Activated CD4-positive, alpha-beta T cell treated with anti-CD3 and anti-CD28 coated beads, Interleukin-2, amount 50 U/mL, for 24 hours (primary cell): ENCODE measurements at places on chromosomes 6 and 20.

DNA sequence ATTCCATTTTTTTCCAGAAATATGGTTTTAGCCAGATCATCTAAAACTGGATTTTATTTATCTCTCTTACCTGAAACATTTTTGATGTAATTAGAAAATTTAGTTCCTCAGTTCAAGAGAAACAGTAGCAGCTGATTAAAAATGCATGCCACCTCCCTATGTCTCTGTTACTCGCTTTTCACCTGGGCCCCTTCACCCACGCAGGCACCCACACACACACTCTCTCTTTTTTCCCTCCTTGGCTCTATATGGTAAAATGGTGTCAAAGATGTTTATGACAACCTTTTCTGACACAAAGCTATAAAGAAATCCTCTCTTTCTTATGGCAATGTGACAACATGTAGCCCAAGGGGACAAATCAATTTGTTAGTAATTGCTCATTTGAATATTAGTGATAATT lies 5.8 kb upstream of the SGK1 start:
- DNase-seq = no peak

- no peak for DNase-seq
These were observed 134.4 kb upstream of the STMND1 start for GRCh38 chr6:16967470-16967817.

DNA sequence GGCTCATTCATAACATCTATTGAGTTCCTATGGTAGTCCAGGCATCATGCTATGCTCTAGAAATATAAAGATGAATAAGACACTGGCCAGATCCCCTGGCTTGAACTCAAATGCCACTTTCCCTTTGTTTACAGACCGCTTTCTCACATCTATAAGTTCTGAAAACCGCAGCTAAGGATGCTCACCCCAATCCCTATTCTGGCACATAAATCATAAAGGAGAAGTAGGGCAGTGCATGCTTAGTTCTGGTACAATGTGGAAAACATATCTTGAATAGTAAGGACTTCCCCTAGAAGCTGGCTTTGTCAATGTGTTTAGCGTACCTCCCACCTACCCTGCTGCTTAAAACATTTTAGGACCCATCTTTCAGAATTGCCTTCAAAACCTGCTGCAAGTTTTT lies 26.4 kb downstream of the MRS2 start:
- DNase-seq = no peak

- DNase-seq = no peak
These were observed 3.3 kb downstream of the ENTPD6 start for GRCh38 chr20:25198663-25199383.

GRCh38 chr6:169808608-169808967 lies 57.2 kb downstream of the ERMARD start:
- DNase-seq = no peak

- DNase-seq = no peak
These were observed 300.9 kb upstream of the PRDM1 start for GRCh38 chr6:105785066-105785811.

GRCh38 chr6:155259204-155259603 lies 4.6 kb upstream of the CLDN20 start:
- no peak for DNase-seq
